ENCODE measurements at places on chromosomes 7 and 10.
A peak's percentile ranks its signal among the peaks of the same experiment; 100 is the strongest.

- DNase-seq = no peak
Observed at GRCh38 chr7:110868458-110868857, 222.5 kb upstream of the LRRN3 start.

DNA sequence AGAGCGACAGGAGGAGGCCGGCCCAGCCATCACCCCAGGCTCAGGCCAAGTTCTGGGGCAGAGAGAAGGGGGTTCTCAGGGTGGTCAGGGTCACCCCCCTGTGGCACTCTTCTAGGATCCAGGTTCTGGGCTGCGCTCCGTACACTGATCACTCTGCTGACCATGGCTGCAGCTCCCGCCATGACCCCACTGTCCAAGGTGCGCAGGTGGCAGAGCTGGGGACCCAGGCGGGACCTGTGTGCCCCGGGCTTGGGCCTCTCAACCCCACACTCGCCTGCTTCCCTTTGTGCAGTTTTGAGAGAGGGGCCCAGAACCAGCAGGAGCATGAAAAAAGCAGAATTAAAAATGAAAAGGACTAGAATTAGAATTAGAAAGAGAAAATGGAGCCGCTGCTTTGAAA is 227.1 kb downstream of the FANK1 start:
- DNase-seq = no peak

DNA sequence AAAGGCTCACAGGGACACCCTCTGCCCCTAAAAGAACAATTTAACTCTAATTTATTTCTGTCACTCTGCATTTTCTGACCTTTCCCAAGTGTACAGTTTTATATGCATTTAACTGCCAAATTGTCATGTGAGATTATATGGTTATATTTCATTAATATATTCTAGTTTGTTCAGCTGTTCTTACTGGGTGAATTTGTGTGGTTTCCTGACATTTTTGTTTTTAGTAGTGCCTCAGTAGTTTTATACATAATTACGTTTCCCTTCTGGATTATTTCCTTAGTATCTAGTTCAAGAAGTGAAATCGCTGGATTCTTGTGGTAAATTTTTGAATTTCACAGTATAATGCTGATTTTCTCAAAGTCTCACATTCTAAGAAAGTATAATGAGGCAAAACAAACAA is 41.3 kb downstream of the EGFR start:
- no peak for DNase-seq

DNA sequence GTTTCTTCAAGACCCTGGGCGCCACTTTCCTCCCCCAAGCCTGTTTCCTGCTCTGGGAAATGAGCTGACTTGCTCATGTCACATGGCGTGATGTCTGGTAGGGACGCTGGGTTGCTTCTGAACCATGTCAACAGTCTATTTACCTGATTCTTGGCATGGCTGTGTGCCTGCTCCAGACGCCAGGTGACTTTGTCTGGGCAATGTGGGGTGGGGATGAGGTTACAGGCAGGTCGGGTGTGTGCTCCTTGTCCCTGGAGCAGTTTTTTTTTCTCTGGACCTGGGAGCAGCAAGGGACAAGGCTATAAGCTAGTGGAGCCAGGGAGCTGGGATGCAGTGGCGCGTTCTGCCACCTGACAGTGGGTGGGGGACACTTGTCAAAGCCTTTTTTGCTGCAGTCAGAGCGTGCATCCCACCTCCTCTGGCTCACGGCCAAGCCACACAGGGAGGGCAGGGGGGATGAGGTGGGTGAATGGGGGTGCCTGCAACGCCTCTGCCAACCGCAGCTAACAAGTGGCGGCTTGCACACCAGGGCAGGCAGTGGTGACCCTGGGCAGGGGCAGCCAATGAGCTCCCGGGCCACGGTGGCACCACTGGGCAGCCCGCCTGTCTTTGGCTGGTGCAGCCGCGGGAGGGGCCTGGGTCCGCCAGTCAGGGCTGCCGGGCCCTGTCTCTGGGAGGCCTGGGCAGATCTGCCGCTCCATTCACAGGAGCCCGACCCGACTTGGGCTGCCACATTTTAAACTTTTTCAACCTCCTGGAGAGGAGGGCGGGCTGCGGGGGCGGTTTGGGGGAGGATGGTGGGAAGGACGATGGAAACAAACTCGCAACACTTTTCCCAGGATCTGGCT is 22.9 kb downstream of the DNAJB12 start:
- DNase-seq = peak; percentile 65

GRCh38 chr7:118648002-118648401 is 423.5 kb downstream of the ANKRD7 start:
- DNase-seq = no peak

GRCh38 chr7:130872756-130873448 is 138.9 kb upstream of the KLF14 start:
- no peak for DNase-seq

DNA sequence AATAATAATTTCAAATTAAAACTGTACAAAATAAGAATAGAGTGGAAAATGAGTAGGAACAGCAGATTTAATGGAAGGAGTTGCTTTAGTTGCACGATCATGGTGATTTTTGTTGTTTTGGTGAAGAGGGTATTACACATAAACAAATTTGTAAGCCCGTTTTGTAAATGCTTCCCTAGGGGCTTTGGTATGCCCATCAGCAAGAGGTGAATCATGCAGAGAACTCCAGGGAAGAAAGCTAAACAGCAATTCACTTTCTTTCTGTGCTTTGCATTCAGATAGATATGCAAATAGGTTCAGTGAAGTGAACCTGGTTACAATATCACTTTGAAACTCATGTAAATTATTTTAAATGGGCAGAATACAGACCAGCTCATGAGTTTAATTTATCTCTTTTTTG is 422.2 kb upstream of the MTPN start:
- no peak for DNase-seq

DNA sequence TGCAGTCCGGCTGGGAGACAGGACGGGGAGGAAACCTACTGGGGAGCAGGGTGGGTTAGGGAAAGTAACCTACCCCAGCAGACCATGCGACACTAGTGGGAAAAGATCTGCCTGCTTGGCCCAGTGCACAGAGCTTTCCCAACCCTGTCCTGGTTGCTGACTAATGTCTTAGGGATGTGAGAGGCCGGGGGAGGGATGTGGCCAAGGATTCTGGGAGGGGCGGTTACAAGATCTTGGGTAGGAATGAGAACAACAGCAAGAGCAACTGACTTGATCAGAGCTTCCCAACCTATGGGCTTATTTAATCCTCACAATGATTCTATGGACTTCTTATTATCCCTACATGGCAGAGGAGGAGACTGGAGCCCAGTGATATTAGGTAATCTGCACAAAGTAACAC is 24.0 kb upstream of the EIF5AL1 start:
- no peak for DNase-seq

DNA sequence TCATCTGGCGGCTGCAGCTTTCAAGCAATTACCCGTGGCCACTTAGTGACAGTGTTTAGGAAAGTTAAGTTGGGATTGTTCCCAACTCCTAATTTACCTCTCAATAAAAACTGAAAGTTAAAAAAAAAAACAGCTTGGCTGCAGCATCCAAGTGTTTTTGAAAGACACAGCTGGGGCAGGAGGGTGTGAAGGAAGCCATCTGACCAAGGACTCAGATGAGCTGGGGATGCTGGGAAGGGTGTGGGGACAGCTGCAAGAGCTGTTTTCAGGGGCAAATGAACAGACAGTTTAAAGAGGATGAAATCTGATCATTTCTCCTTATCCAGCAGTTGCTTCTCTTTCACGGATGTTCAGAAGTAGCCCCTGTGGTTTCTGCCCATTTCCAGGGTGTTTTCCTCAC is 129.2 kb upstream of the CDCA7L start:
- no peak for DNase-seq

DNA sequence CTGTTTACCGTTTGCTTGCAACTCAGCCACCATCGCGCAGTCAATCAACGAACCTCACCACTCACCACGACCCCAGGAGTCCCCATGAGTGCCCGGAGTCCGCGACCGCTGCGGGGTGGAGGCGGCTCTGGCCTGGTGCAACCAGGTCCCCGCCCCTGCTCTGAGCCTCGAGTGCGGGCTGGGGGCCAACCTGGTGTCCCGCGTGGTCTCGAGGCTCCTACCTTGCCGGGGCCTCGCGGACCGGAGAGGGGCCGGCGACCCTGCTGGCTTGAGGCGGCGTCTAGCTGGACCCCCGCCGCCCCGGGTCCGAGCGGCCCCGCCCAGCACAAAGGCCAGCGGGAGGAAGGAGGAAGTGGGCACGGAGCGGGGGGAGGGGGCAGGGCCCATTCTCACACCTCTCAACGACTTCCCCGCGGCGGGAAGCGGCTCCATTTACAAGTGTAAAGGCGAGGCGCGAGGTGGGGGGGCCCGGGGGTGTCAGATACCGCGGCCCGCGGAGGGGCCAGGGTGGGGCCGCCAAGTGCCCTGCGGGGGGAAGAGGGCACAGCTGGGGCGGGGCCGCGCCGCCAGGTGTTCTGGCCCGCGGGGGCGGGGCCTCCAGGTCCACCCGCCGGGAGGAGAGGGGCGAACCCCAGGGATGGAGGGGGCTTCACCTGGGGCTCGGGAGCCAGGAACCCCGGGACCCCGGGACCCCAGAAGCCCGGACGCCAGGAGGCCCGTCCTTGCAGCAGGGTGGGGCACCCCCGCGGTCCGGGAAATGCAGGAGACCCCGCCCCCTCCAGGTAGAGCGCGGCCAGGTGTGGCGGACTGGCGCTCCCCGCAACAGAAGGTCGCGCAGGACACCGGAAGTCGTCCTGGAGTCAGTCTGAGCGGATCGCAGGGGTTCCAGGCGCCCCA is 8.6 kb downstream of the CTBP2 start:
- no peak for DNase-seq

DNA sequence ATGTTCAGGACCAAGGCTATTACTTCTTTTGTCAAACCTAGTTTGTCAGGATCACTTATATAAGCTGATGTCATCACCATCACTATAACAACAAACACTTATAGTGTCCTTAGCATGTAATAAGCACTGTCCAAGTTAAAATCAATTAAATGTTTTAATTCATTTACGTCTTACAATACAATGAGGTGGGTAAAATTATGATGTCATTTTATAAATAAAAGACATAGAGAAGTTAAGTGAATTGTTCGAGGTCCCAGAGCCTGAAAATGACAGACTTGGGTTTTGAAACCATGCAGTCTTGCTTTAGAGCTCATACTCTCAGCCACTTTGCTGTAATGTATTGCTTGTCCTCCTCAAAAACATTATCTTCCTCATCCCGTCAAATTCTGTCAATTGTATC is 48.3 kb downstream of the SLC13A1 start:
- no peak for DNase-seq

GRCh38 chr10:30579574-30579973 is 50.0 kb downstream of the LYZL2 start:
- DNase-seq = no peak
